Left cardiac atrium (tissue), 4 donors: ENCODE measurements at places on chromosomes 6 and 20. TPM values are rescaled to one million over a fixed set of nuclear protein-coding genes. Genes with fewer than 3 reads are reported as not detected.

WFDC10A gene
- total RNA-seq: not detected

KCNK16 gene
- not detected for total RNA-seq

LIME1 gene
- total RNA-seq: 3.7 TPM

TMEM151B gene
- total RNA-seq: 0.05 TPM

IRAK1BP1 gene
- 2.3 TPM for total RNA-seq

SYNDIG1 gene
- 28.4 TPM for total RNA-seq

WTAP gene
- 42.1 TPM for total RNA-seq

FAM135A gene
- 13.1 TPM for total RNA-seq

TSPO2 gene
- not detected for total RNA-seq

PNPLA1 gene
- not detected for total RNA-seq

BPIFA1 gene
- total RNA-seq: not detected

KIF6 gene
- total RNA-seq: 0.31 TPM

PROKR2 gene
- total RNA-seq: not detected

CLDN20 gene
- not detected for total RNA-seq

PNLDC1 gene
- total RNA-seq: not detected

GABRR1 gene
- total RNA-seq: not detected

DPPA5 gene
- total RNA-seq: not detected

LKAAEAR1 gene
- total RNA-seq: not detected

MEI4 gene
- total RNA-seq: 0.85 TPM

PLTP gene
- total RNA-seq: 86.4 TPM

LY6G5C gene
- 2.5 TPM for total RNA-seq

CDC5L gene
- total RNA-seq: 17.8 TPM

FBXO5 gene
- total RNA-seq: 2.7 TPM

EMILIN3 gene
- 3.4 TPM for total RNA-seq

CASS4 gene
- total RNA-seq: 0.65 TPM

PPP2R5D gene
- 30.2 TPM for total RNA-seq

FOXF2 gene
- 0.29 TPM for total RNA-seq

OR2J3 gene
- total RNA-seq: not detected

OR5V1 gene
- not detected for total RNA-seq

SGK2 gene
- total RNA-seq: 10.9 TPM

MTFR2 gene
- 0.31 TPM for total RNA-seq

CDK5RAP1 gene
- 19.4 TPM for total RNA-seq

TAGAP gene
- total RNA-seq: 1.6 TPM

PLAGL2 gene
- total RNA-seq: 8.0 TPM

GSTA3 gene
- total RNA-seq: not detected

C20orf144 gene
- not detected for total RNA-seq

DPM1 gene
- 31.2 TPM for total RNA-seq

CARMIL1 gene
- 10.8 TPM for total RNA-seq

ZNF343 gene
- total RNA-seq: 6.5 TPM

VSX1 gene
- total RNA-seq: 0.38 TPM

SLC17A2 gene
- not detected for total RNA-seq

BACH2 gene
- 2.0 TPM for total RNA-seq

TAAR9 gene
- not detected for total RNA-seq

EZR gene
- total RNA-seq: 217 TPM

C20orf141 gene
- not detected for total RNA-seq

FANCE gene
- 3.7 TPM for total RNA-seq

COMMD7 gene
- total RNA-seq: 38.1 TPM

PRRT1 gene
- 0.77 TPM for total RNA-seq

BPIFB1 gene
- not detected for total RNA-seq

PTCRA gene
- not detected for total RNA-seq

RAMACL gene
- 1.6 TPM for total RNA-seq

HLA-DOA gene
- total RNA-seq: 1.8 TPM
